ENCODE measurements at places on chromosomes 5 and 9. TPM values are rescaled to one million over a fixed set of nuclear protein-coding genes. Genes with fewer than 3 reads are reported as not detected.

Gene PCDHGC3
- total RNA-seq = 24.5 TPM

Gene SETX
- 38.7 TPM for total RNA-seq

Gene CEMIP2
- 63.6 TPM for total RNA-seq

Gene EPB41L4A
- 18.2 TPM for total RNA-seq

Gene NME5
- 4.3 TPM for total RNA-seq

Gene C9
- total RNA-seq = not detected

Gene TAF1L
- total RNA-seq = not detected

Gene PAPPA
- 0.61 TPM for total RNA-seq

Gene PTPRD
- 52.7 TPM for total RNA-seq

Gene C5orf22
- total RNA-seq = 24.0 TPM

Gene SCAMP1
- 23.5 TPM for total RNA-seq

Gene IL5
- total RNA-seq = not detected

Gene CARTPT
- not detected for total RNA-seq

Gene ZNF484
- total RNA-seq = 10.9 TPM

Gene FREM1
- total RNA-seq = 1.4 TPM

Gene GFI1B
- total RNA-seq = 2.6 TPM

Gene ACER2
- total RNA-seq = 11.5 TPM
